ENCODE measurements at places on chromosomes 3 and 15. TPM values are rescaled to one million over a fixed set of nuclear protein-coding genes. Genes with fewer than 3 reads are reported as not detected.

- DNase-seq, result no peak
- no peaks in the 10 kb centered on the region for H3K36me3 ChIP-seq
- no peak overlapping the region for H3K4me3 ChIP-seq
- H3K4me1 ChIP-seq, result no peaks in the 10 kb centered on the region
- no peak overlapping the region for H3K27ac ChIP-seq
Observed at GRCh38 chr3:156635973-156636372, 38.4 kb upstream of the TIPARP start.

- no peak overlapping the region for H3K4me3 ChIP-seq
- H3K27ac ChIP-seq, result no peak overlapping the region
- no peaks in the 10 kb centered on the region for H3K4me1 ChIP-seq
- no peak for DNase-seq
- H3K27me3 ChIP-seq, result no peaks in the 10 kb centered on the region
- H3K36me3 ChIP-seq, result no peaks in the 10 kb centered on the region
Observed at GRCh38 chr3:161016417-161017313, 88.5 kb downstream of the B3GALNT1 start.

GRCh38 chr3:12965999-12966846 is 107.0 kb downstream of the IQSEC1 start:
- no peak for DNase-seq
- no peak overlapping the region for H3K4me3 ChIP-seq
- H3K36me3 ChIP-seq, result peaks cover 3% of the 10 kb centered on the region
- H3K27me3 ChIP-seq, result no peaks in the 10 kb centered on the region

AVEN gene
- 3.0 TPM for polyA plus RNA-seq

GRCh38 chr3:109478614-109479013 is 141.3 kb upstream of the DPPA4 start:
- no peak overlapping the region for H3K27ac ChIP-seq
- H3K4me1 ChIP-seq, result no peaks in the 10 kb centered on the region
- no peak for DNase-seq
- H3K27me3 ChIP-seq, result no peaks in the 10 kb centered on the region
- no peak overlapping the region for H3K4me3 ChIP-seq

WNT5A gene
- polyA plus RNA-seq, result 0.20 TPM

DNA sequence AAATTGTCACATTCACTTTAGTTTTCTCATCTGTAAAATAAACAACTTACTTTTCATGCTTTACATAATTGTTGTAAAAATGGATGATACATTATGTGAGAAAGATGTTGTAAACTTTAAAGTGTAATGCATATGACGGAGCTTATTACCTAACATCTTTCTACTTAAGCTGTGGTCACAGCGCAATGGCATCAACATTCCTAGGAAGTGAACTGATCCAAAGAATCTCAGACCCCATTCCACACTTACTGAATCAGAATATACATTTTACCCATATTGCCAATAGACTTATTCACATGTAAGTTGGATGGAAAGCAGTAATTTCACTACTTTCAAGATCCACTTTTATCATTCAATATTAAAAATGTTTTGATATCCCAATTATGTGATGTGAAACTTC is 497.5 kb downstream of the FGF12 start:
- no peak overlapping the region for H3K27ac ChIP-seq
- DNase-seq, result no peak

PAQR5 gene
- polyA plus RNA-seq, result not detected

DNA sequence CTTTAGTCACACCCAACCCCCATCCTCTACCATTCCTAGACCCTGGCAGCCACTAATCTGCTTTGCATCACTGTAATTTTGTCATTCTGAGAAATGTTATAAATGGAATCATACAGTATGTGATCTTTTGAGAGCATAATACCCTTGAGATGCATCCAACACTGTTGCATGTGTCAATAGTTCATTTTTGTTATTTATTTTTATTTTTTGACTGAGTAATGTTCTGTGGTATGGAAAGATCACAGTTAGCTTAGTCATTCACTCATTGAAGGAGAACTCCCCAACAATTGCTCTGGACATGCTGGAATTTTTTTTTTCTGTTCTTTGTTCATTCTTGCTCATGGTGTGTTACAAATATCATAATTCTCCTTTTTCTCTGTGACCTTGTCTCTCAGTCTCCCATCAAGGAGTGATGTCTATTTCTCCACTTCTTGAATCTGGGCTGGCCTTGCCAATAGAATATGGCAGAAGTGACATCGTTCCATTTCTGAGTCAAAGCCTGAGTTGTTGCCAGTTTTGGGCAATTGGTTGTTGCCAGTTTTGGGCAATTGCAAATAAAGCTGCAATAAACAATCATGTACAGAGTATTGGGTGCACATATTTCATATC is 6.8 kb upstream of the ADPGK start:
- no peak overlapping the region for H3K4me3 ChIP-seq
- H3K36me3 ChIP-seq, result no peaks in the 10 kb centered on the region

GRCh38 chr3:4271834-4272233 is 31.3 kb upstream of the SETMAR start:
- H3K4me1 ChIP-seq, result no peaks in the 10 kb centered on the region
- H3K27ac ChIP-seq, result no peak overlapping the region
- no peaks in the 10 kb centered on the region for H3K27me3 ChIP-seq
- DNase-seq, result no peak
- no peak overlapping the region for H3K4me3 ChIP-seq

- H3K36me3 ChIP-seq, result no peaks in the 10 kb centered on the region
- H3K27ac ChIP-seq, result no peak overlapping the region
- no peaks in the 10 kb centered on the region for H3K4me1 ChIP-seq
- no peak for DNase-seq
Observed at GRCh38 chr3:53261712-53262111, 5.9 kb upstream of the TKT start.

THSD4 gene
- polyA plus RNA-seq, result not detected

HACL1 gene
- 48.7 TPM for polyA plus RNA-seq

ZNF662 gene
- polyA plus RNA-seq, result not detected

DNA sequence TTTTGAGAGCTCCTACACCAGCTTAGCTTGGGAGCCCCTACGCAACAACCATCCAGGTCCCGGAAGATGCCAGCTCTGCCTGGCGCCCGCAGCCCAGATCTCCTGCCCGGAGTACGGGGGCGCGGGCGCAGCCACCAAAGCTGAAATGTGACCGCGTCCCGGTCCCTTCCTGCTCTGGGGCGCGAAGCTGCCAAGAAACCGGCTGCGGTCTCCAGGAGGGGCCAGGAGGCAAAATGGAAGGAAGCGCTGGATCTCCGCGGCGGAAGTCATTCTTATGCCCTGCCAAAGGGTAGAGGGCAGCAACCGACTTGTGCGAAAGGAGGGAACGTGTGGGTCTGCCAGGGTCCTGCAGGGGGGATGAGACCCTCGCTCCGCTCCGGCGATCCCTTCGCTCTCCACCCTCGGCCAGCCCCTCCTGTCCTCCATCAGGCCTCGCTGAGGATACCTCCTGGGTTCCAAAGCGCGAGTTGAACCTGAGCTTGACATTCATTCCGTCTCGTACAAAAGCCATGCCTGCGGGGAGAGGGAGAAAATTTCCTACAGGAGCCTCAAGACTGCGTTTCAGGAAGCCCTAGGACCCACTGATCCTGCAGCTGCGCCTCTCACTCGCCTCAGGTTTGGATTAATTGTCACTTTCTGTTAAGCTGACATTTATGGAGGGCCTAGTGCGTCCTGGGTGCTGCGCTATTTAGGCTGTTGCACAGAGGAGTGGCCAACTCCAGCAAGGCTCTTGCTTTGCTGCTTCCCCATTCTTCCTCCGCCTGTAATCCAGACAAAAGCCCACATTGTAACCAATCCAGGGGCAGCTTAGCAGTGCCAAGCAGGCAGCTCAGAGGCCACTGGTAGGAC is 98.3 kb upstream of the VGLL3 start:
- H3K27me3 ChIP-seq, result no peaks in the 10 kb centered on the region
- no peaks in the 10 kb centered on the region for H3K4me1 ChIP-seq
- H3K36me3 ChIP-seq, result no peaks in the 10 kb centered on the region
- DNase-seq, result no peak
- peak overlapping the region; percentile 61 for H3K4me3 ChIP-seq
- no peak overlapping the region for H3K27ac ChIP-seq

GRCh38 chr15:71713191-71713809 is 97.1 kb upstream of the NR2E3 start:
- DNase-seq, result no peak
- peaks cover 1% of the 10 kb centered on the region for H3K27me3 ChIP-seq
- H3K27ac ChIP-seq, result no peak overlapping the region

DNA sequence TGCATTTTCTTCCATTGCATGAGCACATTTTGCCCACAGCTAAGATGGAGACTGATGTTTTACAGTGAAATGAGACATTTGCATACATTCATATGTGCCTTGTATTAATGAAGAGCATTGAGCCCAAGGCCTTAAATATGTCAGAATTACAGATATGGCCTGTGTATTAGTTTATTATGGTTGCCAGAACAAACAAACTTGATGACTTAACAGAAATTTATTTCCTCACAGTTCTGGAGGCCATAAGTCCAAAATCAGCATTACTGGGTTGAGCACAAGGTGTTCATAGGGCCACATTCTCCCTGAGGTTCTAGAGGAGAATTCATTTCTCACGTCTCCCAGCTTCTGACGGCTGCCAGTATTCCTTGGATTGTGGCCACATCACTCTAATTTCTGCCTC is 302.6 kb upstream of the TGFBR2 start:
- no peak for DNase-seq
- H3K4me1 ChIP-seq, result no peaks in the 10 kb centered on the region
- no peaks in the 10 kb centered on the region for H3K36me3 ChIP-seq
- no peak overlapping the region for H3K4me3 ChIP-seq
- H3K27me3 ChIP-seq, result no peaks in the 10 kb centered on the region

- no peaks in the 10 kb centered on the region for H3K36me3 ChIP-seq
- no peak for DNase-seq
- H3K4me3 ChIP-seq, result no peak overlapping the region
- H3K27ac ChIP-seq, result no peak overlapping the region
- no peaks in the 10 kb centered on the region for H3K4me1 ChIP-seq
Observed at GRCh38 chr3:176789281-176789705, 408.0 kb downstream of the TBL1XR1 start.

MAGEL2 gene
- not detected for polyA plus RNA-seq

DNA sequence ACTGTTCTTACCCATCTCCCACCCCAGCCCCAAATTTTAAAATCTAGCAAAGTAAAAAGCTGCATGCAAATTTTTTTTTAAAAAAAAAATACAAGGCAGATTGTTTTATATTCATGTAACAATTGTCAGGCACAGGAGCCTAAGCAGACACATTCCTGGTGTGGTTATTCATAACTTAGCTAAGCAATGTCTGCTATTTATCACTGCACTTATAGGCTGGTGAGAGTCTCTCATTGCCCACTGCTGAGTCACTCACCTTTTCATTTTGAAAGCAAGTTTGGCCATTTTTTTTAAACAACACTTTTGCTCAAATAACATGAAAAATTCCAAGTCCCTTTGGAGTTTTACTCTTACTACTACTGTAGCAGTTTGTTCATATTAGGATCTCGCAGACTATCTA is 413.9 kb downstream of the RBMS3 start:
- no peak overlapping the region for H3K27ac ChIP-seq
- no peaks in the 10 kb centered on the region for H3K36me3 ChIP-seq
- H3K4me3 ChIP-seq, result no peak overlapping the region
- no peak for DNase-seq
- no peaks in the 10 kb centered on the region for H3K4me1 ChIP-seq
- H3K27me3 ChIP-seq, result no peaks in the 10 kb centered on the region

GRCh38 chr15:76844096-76844495 is 61.0 kb downstream of the SCAPER start:
- no peak overlapping the region for H3K4me3 ChIP-seq
- H3K27ac ChIP-seq, result no peak overlapping the region
- no peaks in the 10 kb centered on the region for H3K27me3 ChIP-seq
- no peaks in the 10 kb centered on the region for H3K36me3 ChIP-seq
- H3K4me1 ChIP-seq, result peaks cover 10% of the 10 kb centered on the region
- no peak for DNase-seq

- H3K36me3 ChIP-seq, result no peaks in the 10 kb centered on the region
- DNase-seq, result peak; percentile 20
- H3K4me3 ChIP-seq, result peak overlapping the region; percentile 20
- H3K27me3 ChIP-seq, result peaks cover 3% of the 10 kb centered on the region
- no peak overlapping the region for H3K27ac ChIP-seq
- H3K4me1 ChIP-seq, result peaks cover 15% of the 10 kb centered on the region
Observed at GRCh38 chr3:194736896-194737600, 51.4 kb downstream of the FAM43A start.

DNA sequence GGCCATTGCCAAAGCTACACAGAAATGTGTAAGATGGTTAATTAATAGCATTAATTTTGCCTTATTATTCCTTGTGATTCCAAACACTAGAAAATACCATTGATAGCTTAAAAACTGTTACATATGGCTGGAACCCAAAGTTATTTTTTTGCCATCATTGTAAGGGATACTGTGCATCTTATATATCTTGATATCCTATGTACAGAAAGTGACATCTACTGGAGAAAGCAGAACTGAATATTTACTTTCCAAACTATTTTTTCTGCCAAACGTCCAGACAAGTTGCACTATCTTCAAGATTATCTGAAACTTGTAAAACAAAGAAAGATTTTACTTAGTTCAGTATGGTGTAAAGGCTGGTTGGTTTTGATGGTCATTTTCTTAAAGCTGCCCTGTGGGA is 33.3 kb upstream of the MEIS2 start:
- DNase-seq, result no peak
- no peaks in the 10 kb centered on the region for H3K36me3 ChIP-seq
- no peak overlapping the region for H3K27ac ChIP-seq
- peaks cover 2% of the 10 kb centered on the region for H3K27me3 ChIP-seq
- peaks cover 4% of the 10 kb centered on the region for H3K4me1 ChIP-seq
- H3K4me3 ChIP-seq, result no peak overlapping the region

DNA sequence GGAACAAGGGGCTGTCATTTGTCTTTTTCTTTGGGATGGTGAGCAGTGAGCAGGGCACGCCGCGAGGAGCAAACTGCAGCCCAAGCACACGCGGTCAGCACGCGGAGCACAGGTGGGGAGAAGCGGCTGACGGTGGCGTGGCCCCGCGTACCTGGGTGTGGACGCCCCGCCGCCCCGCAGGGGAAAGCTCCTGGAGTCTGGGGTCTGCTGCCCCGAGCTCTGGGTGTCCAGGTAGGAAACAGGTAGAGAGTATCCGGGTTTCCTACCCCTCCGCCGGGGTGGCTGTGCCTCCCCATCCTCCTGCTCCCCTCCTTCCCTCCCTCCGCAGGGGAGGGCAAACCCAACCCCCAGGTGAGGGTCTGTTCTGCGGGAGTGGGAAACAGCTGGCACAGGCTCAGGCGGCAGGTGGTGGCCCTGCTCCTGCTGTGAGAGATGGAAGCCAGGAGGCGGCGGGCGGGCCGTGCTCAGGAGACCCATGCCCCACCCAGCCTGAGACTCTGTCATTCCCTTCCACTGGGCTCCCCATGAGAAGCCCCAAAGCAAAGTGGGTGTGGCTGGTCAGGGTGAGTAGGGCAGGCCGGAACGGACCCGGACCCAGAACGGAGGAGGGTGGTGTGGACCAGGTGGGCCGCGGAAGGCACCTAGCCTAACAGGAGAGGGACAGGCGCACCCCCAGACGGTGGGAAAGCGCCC is 56.9 kb upstream of the CGNL1 start:
- H3K4me1 ChIP-seq, result no peaks in the 10 kb centered on the region
- H3K27me3 ChIP-seq, result no peaks in the 10 kb centered on the region

DNA sequence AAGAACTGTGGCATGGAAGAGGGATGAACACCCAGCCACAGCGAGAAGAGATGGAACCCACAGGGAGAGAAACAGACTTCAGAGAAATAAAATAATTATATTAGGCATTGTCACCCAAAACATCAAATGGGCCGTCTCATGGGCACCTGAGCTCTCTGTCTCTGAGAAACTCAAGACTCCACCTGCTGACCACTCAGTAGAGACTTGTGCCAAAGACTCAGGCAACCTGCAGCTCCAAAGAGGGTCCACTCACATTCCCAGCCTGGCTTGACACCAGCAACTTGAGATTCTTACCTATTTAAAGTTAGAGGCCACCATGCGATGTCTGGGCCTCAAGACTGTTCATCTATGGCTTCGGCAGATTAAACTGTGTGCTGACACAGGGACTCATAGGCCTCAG is 12.0 kb downstream of the SEMA5B start:
- no peak overlapping the region for H3K27ac ChIP-seq
- no peak for DNase-seq
- no peaks in the 10 kb centered on the region for H3K36me3 ChIP-seq
- H3K4me1 ChIP-seq, result no peaks in the 10 kb centered on the region
- H3K27me3 ChIP-seq, result peaks cover 7% of the 10 kb centered on the region
